ENCODE measurements at places on chromosomes 7 and 10. TPM values are rescaled to one million over a fixed set of nuclear protein-coding genes. Genes with fewer than 3 reads are reported as not detected.

The RP9 gene
- 5.2 TPM for total RNA-seq

The TMEM270 gene
- total RNA-seq, result not detected

The CYP3A4 gene
- 267 TPM for total RNA-seq

The GDF10 gene
- 6.6 TPM for total RNA-seq

The NUTM2D gene
- total RNA-seq, result 6.5 TPM

The EIF4EBP2 gene
- 47.1 TPM for total RNA-seq

The SRGN gene
- 55.7 TPM for total RNA-seq

The HSPB1 gene
- total RNA-seq, result 445 TPM

The RSPH10B gene
- total RNA-seq, result not detected

The KIAA1549 gene
- total RNA-seq, result 5.3 TPM

GRCh38 chr10:49519717-49520116 is 19.2 kb downstream of the ERCC6 start:
- no peak for DNase-seq

GRCh38 chr10:113867904-113868303 is 13.4 kb downstream of the NHLRC2 start:
- no peak for DNase-seq

- DNase-seq, result no peak
These were observed 375.5 kb upstream of the LRRTM3 start for GRCh38 chr10:66550351-66550750.

DNA sequence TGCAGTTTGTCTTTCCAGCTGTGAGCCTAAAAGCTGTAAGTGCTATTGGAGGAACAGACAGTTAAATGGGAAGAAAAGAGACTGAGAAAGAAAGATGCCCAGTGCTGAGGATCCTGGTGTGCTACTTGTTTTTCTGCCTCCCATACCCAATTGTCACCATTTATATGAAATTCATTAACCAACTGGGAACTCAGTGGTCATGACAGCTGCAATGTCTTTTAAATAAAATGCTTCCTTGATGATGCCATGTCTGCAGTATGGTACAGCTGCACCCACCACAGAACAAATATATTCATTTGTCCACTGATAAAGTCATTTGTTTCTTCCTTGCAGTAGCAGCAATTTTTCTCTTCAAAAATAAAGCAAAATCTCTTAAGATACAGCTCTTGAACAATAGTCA is 15.6 kb upstream of the RTKN2 start:
- DNase-seq, result no peak

- DNase-seq, result peak; percentile 72
These were observed 50.9 kb downstream of the GALNT11 start for GRCh38 chr7:152076324-152076821.

GRCh38 chr10:133391761-133392518 is 2.0 kb upstream of the MTG1 start:
- DNase-seq, result peak; percentile 8

DNA sequence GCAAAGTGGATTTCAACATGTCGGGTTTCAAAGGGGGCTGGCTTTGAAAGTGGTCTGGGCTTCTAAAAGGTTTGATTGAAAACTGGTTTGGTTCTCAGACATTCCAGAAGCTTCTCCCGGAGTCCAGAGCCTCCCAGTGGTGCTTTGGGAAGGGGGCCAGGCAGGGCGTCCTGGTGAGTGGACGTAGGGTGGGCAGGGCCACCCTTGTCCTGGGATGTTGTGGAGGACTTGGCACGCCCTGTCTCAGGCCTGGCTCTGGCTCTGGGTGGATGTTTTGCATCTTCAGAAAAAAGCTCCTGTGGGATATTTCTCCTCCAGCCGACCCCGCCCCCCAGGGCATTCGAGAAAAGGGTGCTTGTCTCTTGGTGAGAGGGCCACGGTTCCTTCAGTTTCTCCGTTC is 31.2 kb downstream of the GRIFIN start:
- DNase-seq, result no peak

DNA sequence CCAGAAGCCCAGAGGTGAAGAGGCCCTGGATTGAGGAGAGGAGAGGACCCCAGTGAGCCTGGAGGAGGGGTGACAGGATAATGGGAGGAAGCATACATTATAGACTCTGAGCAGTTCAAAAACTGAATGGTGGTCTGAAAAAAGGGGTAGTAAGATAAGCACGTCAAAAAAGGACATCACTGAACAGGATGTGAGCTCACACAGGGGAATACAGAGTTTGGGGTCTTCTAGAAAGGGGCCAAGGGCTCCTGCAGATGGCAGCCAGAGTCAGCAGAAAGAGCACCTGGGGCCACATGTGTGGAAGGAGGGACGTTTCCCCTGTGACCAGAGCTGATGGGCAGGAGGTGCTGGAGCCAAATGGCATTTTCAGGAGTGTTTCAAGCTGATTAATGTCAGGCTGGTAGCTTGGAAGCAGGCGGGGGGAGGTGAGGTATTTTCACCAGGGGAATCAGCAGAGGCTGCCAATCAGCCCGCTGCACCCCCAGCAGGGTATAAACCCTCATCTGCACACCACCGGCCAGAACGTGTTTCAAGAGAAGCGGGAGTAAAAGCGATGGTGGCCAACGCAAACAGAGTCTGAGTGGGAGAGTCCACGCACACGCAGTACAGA is 85.8 kb downstream of the TNS3 start:
- no peak for DNase-seq

DNA sequence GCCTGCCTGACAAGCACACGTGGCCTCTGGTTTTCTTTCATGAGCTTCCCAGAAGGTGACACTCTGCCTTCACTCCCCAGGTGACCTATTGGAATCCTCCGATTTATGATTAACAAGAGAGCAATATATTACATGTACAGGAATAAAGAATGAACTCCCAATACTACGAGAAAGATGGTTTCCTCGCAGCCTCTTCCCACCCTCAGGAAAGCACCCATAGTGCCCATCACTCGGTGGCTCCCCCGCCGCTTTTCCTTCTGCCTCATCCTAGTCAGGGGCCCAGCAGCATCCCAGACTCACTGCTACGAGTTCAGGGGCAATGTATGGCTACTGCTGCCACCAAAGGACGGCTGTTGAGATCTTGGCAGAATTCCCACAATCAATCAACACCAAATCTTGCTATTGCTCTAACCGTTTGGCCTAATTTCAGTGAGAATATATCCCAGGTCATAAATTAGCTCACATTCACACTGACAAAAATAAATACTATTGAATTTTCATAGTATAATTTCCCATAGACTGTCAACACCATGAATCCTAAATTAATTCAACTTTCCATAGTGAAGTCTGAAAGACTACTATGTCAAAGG is 196.3 kb downstream of the TNS3 start:
- no peak for DNase-seq

GRCh38 chr10:72298592-72299519 is 25.1 kb downstream of the DDIT4 start:
- no peak for DNase-seq

- DNase-seq, result no peak
These were observed 191.5 kb downstream of the CELF2 start for GRCh38 chr10:11208908-11209829.

DNA sequence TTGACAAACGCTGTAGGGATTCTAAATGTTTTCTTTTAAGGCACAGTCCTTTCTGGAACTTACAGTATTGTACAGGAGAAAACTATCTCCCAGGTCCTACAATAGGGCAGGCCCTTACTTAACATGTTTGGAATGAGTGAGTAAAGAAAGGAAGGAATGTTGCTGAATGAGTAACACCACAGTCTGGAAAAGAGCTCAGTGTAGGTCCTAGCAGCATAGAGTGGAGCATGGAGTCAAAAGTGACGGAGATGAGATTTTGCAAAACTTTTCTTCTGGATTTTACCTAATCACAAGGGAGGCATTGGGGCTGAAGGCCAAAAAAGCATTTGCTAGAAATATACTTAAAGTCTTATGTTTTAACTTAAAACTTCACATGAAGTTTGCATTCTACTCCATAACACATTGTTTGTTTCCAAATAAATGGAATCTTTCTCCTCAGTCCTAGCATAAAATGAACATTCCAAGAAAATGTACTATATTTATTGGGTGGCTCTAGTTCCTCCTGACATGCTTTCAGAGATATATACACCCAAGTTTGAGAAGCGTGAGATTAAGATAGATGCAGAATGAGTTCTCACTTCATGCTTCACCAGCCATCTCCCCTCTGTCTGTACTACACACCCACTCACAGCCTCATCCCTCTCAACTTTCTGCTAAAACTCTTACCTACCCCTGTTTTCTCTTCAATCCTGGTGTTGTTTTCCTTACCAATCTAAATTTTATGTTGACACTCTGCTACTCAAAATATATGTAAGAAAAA is 20.2 kb upstream of the ADD3 start:
- no peak for DNase-seq

GRCh38 chr7:18927134-18927533 is 190.3 kb downstream of the TWIST1 start:
- DNase-seq, result no peak

- no peak for DNase-seq
These were observed 53.3 kb upstream of the NRP1 start for GRCh38 chr10:33387720-33388119.

DNA sequence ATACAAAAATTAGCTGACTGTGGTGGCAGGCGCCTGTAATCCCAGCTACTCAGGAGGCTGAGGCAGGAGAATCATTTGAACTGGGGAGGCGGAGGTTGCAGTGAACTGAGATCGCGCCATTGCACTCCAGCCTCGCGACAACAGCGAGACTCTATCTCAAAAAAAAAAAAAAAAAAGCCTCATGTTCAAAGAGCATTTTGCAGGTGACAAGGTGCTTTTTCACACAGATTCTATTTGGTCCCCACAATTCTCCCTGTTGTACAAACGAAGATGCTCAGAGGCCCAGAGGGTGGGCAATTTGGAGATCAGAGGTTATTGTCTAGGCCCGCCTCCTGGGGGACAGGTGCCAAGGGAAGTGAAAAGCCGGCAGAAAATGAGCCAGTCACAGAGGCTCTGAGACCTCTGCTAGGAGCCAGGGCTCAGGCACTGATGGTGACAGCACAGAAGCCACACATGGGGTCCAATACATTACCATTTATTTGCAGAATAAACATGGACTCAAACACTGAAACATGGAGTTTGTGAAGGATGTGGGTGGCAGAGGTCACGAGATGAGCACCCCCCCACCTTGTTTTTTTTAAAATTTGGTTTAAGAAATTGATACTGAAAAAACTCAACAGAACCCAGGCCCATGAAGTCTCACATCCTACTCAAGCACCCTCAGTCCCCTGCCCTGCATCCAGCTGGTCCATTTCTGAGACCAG is 882 bp upstream of the GAL3ST4 start:
- DNase-seq, result no peak

DNA sequence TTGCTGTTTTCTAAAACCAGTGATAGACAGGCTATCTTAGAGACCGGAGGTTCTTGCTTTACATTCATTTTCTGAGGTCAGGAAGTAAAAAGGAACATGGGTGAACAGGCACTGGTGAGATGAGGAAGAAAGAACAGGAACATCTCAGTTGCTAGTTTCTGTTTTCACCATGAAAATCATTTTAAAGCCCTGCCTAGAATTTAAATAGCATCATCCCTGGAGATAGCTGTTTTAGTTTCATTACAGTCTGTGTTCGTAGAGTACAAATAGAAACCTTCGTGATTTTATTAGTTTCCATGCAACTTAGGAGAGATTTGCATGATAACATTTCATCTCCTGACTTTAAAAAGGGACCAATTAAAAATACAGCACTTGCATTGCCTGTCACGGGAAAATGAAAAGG is 14.7 kb downstream of the KCNMA1 start:
- no peak for DNase-seq

DNA sequence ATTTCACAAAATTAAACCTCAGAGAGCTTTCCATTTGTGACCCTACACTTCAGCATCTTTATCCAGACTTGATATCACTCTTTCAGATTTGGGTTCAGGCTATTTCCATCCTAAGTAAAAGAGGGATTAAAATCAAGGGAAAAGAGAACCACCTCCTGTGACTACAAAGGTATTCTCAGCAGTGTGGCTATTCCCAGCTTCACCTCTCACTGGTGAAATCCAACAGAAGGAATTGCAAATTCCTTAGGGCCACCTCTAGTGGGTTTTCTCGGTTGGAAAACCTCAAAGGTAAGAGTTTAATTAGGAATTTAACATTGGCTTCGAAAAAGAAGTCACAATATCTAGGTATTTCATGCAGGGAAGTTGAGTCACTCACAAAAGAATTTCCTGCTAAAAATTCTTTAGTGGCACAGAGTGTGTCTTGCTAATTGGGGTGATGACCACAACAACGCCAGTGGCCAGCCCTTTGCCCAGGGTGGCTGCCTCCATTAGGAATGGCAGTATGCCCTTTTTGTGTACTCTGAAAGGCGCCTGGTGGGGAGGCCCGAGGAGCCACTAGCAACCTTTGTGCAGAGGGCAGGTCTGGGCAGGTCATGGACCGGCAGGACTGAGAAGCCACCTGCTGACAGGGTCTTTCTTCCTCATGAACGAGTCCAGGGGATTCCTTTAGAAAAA is 52.2 kb downstream of the SEM1 start:
- DNase-seq, result no peak

- DNase-seq, result no peak
These were observed 45.1 kb downstream of the ZNF33B start for GRCh38 chr10:42593284-42593683.

DNA sequence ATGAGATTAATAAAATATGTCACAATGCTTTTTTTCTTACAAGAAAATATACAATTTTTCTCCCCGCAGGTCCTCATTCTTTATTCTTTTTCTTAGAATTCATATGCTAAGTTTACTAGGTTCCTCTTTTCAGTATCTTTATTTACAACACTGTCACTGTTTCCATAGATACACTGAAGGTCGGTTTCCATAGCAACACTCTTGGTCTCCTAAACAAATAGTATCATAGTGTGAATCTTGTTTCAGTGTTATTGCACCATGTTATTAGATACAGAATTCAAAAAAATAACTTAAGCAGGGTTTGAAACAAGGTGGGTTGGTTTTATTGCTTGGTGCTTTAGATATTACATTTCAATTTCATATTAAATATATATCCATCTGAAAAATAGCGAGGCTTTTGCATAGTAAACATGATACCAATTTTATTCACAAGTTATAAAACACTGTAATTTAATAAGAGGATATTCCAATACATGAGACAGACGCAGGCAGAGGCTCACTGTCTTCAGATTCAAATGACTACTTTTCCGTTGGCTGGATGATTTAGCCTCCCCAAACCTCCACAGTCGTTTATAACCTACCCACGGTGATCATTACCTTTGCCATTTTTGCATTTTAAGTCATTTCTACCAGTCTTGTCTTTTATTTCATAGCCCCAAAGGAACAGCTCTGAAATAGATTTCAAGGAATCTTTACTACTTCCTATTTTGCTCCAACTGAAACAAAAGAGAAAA is 88.9 kb upstream of the KLF6 start:
- DNase-seq, result no peak

- no peak for DNase-seq
These were observed 3.0 kb upstream of the TECPR1 start for GRCh38 chr7:98254951-98255610.

GRCh38 chr10:86658261-86658741 is 4.0 kb downstream of the OPN4 start:
- no peak for DNase-seq

DNA sequence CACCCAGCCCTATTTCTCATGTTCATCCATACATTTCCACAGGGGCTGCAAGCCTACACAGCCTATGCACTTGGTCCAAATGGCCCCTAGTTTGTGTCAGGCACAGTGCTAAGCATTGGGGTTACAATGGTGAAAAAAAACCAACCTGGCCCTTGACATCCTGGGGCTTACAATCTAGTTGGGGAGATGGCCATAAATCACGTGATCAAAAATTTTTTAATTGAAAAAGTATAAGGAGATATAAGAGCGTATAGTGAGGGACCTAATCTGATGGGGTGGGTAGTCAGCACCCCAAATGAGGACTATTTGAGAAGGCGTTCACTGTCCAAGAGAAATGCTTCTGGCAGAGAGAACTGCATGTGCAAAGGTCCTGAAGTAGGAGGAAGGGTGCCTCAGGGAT is 5.6 kb upstream of the MTPAP start:
- DNase-seq, result no peak

GRCh38 chr7:137983323-137984008 is 18.4 kb downstream of the CREB3L2 start:
- DNase-seq, result no peak

GRCh38 chr10:97095701-97096260 is 90.0 kb downstream of the SLIT1 start:
- no peak for DNase-seq

Measured in body of pancreas (tissue), 4 donors.